ENCODE measurements at places on chromosomes 2 and 18.
A peak's percentile ranks its signal among the peaks of the same experiment; 100 is the strongest.

DNA sequence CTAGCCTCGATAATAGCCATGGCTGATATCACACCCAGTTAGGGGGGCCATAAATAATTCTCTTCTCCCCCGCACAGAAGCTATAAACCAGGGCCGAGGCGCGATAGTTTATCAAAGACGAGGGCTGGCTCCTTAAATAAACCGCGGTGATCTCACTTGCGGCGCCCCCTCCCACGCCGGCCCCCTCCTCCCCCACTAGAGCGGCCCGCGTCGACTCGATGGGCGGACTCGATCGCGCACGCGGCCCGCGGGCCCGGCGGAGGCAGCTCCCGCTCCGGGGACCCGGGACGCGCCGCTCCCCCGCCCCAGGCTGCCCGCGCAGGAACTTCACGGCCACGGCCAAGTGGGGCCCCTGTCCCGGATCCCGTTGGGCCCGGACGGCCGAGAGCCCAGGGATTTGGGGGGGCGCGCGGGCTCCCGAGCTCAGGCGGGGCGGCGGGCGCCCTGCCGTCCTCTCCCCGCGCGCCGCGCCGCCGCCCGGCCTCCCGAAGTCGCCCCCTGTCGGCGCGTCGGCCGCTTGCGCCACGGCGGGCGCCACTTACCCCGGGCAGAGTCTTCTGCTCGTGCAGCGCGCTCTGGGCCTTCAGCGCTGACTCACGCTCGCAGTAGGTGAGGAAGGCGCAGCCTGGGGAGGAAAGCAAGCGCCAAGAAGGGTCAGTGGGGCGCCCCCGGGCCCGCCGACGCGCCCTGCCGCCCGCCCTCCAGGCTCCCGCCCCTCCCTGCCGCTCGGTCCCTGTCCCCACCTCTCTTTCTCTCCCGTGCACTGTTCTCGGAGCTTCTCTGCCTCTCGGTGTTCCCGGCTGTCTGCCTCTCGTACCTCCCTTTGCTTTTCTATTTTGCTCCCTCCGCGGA lies 80.4 kb downstream of the CELF4 start:
- peak; percentile 46 for DNase-seq

DNA sequence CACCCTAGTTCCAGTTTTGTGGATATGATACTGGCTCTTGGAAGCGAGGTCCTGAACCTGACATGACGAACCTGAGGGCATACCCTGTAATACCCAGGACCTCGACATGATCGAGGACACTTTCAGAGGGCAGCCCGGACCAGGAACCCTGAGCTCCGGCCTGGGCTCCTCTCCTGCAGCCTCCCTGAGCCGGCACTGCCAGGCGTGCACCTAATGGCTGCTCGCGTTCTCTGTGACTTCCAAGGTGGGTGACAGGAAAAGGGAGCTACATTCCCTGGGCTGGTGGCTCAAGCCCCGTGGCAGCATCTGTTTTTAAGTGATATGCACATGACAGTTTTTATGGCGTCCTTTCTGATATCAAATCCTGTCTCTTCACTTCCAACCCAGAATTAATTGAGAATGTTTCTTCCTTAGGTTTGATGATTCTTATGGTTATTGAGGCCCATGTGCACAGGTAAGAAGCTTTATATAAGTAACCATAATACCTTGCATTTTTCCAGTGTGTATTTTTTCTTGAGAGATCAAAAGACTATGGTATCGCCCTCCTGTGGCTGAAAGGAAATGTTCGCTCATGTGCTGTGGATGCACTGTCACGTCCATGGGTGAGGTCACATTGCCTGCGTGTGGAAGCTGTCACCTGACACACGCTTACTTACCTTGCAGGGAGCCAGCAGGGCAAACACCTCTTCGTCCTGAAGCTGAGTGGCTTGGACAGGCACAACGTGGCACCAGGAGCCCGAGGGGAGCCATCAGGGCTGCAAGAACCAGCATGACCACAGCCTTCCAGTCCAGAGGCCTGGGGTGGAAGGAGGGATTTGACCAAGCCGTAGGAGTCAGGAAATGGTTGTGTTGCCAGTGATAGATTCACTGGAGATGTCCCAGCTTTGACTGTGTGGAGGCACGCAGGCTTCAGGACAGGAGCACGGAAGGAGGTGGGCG lies 367.4 kb upstream of the MYT1L start:
- peak; percentile 18 for DNase-seq

- no peak for DNase-seq
Measured at GRCh38 chr18:48613589-48614404, 75.0 kb downstream of the CTIF start.

- DNase-seq: no peak
Measured at GRCh38 chr2:105473011-105473410, 74.2 kb upstream of the FHL2 start.

DNA sequence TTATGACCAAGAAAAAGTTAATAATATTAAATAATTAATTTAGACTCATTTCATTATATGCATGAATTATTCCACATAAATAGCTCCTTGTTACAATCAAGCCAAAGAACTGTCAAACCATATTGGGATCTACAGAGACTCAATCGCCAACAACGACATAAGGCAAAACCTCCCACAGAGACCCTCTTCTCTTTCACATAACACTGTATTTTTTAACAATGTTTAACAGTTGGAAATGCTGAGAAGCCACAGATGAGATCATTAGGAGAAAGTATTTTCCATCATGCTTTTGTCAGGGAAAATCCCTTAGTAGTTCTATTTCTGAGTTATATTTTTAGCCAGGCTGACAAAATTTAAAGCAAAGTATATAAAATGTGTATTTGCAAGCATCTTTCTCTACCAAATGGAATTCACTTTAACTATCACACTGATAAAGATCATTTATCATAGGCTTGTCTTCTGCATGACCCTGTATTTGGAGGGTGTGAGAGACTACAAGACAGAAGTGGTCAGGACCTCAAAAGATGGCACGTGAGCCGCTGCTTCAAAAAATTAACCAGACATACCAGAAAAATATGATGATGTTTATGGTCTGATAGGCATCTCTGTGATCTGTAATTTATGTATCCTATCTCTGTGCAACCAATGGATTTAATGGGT lies 383.8 kb downstream of the NRXN1 start:
- no peak for DNase-seq

GRCh38 chr2:221229099-221229498 lies 343.0 kb downstream of the EPHA4 start:
- DNase-seq: no peak

GRCh38 chr2:234964631-234965461 lies 13.0 kb downstream of the SH3BP4 start:
- no peak for DNase-seq

- no peak for DNase-seq
Measured at GRCh38 chr2:52386433-52387030, 1354.6 kb upstream of the NRXN1 start.

DNA sequence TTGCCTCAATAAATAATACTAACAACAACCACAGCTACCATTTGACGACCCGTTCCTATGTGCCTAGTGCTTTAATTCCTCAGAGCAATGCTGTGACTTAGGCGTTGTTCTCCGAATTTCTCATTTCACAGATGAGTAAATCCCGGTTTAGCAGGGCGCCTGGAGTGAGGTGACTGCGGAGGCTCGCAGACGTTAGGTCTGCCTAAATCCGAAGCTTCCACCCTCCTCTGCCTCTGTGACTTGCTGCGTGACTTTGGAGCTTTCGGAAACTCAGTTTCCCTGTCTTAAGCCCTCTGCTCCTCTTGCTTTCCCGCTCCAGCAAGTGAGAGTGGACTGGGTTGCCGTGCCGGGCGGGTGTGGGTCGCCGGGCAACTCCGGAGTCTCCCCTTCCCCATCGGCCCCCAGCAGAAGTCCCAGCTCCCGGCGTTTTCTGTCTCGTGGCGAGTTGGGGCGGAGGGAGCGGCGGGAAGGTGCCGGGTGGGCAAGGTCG lies 711 bp upstream of the ATOH8 start:
- DNase-seq: no peak

GRCh38 chr2:16537347-16537746 lies 128.3 kb downstream of the CYRIA start:
- DNase-seq: no peak

DNA sequence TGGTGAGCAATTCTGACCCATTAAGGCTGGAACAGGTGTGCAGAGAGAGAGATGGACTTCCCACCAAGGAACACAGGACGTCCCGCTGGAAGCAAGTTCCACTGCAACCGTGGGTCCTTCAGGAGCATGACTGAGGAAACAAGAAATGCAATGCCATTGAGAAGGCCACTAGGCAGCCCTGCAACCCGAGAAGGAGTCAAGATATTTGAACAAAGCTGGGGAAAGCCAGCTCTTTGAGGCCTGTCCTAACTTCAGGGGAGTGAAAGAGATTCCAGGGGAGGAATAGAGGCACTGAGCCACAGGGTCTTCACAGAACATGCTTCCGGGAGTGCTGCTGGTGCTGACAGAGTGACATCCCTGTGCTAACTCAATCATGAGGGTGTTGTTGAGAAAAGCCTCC lies 153.8 kb upstream of the ZNF236 start:
- no peak for DNase-seq

Measured in suppressor macrophage (primary cell).